Natural killer cell treated with Interleukin-12 subunit alpha and Interleukin-12 subunit beta and Interleukin-15 and Interleukin-18, amount 100 ng/mL, for 72 hours (primary cell): ENCODE measurements at places on chromosomes 3 and 15. TPM values are rescaled to one million over a fixed set of nuclear protein-coding genes. Genes with fewer than 3 reads are reported as not detected.

- no peak for DNase-seq
Observed at GRCh38 chr3:161548301-161548700, 51.7 kb downstream of the OTOL1 start.

DNA sequence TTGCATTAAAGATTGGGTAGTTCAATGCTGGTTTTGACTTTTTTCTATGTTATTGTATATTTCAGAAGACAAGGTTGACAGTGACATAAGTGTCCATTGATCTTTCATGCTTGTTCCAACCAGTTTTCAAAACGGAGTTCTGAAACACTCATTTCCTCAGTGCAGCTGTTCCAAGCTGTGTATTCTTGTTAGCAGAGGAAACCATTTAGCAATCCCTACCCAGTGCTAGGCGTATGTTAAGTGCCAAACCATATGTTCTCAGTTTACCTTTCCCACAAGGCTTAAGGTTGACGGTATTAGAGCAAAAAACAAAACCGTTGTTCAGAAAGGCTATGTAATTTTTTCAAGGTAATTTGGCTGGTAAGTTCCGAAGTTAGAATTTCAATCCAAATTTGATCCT is 9.1 kb downstream of the ATOSA start:
- DNase-seq, result no peak

GRCh38 chr3:144307951-144308350 is 336.3 kb downstream of the DIPK2A start:
- DNase-seq, result no peak

DNA sequence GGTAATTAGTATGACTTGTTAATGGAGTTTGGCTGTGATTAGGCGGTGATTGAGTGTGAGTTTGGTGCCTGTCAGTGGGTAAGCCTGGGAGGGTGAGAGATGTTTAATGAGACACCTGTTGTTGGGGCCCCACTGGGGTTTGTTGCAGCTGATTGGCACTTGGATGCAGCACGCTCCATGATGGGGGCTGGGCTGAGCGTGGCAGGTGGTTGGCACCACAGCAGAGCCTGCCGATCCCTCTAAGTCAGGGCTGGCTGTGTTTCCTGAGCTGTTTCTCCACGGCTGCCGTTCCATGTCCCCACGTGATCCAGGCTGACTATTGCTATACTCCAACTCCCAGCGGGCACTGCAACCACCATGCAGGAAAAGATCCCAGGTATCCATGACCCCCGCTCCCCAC is 93.5 kb upstream of the ARRDC4 start:
- DNase-seq, result no peak

DNA sequence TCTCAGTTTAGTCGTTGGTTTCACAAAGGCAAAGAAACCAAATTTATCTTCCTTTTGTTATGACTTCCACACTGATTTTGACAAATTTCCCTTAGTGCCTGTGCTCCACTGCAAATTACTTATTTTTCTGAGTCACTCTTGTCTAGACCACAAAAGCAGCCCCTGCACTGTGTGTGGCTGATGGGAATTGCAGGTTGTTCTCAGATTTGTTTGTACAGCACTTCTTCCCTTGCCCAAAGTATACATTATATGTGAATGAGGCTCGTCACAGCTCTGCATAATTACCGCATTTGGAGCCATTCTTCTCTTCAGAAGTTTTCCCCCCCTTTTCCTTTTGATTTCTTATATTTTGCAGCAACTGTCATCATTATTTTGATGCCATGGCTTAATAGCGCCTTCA is 354.2 kb upstream of the IL12A start:
- DNase-seq, result no peak

DNA sequence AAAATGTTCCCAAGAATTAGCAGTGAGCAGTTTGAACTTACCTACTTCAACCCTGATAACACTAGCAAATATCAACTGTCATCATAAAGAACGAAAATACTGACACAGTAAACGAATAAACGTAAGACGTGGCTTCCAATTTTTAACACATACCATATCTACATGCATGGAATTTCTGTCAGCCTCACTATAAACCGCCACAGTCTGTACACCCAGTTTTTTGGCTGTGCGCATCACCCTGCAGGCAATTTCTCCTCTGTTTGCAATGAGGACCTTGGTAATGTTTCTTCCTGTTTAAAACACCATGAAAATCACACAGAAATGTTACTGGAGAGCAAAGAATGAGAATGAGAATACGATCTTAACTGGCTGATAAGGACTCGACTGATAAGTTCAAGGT is 7.0 kb downstream of the MCCC1 start:
- DNase-seq, result no peak

- no peak for DNase-seq
Observed at GRCh38 chr3:59771768-59772181, 722.0 kb upstream of the CFAP20DC start.

DNA sequence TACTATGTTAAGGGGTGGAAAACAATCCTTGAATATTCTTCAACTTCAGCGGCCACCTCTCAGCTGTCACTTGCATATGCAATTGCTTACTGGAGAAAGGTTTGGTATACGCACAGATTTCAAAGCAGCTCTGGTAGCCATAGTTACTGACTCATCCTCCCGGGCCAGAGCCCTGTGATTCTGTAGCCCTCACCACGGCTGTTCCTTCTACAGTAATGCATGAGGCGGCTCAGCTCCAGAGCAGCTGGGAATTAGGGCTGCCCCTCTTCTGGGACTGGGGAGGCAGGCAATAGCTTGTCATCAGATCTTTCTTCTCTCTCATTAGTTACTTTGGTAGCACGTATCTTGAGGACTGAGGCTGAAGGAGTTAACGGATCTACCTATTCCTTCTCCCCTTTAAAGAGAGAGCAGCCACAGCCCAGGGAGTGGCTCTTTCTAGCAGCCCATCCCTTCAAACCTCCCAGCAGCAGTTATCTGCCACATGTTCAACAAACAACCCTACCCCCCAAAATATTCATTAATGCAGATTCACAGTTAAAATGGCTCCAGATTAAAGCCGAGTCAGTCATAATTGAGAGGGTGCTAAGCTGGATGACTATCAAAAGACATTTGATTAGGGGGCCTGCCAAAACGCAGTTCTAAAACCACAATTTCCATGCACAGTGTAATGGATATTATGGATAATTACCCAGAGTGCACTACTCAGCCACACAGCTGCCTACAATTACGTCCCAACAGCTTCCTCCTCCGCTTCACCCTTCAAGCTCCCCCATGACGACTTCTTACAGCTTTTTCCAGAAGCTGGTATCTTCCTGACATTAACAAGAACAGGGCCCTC is 54.7 kb downstream of the ETV5 start:
- DNase-seq, result no peak

DNA sequence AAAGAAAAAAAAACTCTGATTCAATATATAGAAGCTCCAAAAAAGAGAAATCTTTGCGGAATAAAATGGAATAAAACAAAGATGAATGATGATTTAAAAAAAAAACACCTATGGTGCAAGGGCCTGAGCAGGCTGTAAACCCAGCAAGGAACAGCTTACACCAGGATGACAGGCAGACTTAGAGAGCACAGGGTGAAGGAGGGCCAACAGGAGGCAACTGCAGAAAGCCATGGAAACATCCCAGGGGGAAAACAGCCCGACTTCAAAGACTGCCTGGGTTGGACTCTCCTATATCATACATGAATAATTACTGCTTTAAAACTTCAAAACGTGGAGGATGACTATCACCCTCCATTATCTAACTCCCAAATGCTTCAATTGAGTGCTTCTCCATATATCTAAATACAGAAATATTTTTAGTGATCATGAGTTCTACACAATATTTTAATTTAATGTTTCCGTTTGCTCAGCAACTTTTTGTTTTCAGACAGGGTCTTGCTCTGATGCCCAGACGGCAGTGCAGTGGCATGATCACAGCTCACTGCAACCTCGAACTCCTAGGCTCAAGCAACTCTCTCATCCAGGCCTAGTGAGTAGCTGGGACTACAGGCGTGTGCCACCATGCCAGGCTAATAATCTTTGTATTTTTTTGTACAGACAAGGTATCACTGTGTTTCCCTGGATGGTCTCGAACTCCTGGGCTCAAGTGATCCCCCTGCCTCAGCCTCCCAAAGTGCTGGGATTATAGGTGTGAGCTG is 456.2 kb downstream of the TBL1XR1 start:
- DNase-seq, result no peak

- DNase-seq, result no peak
Observed at GRCh38 chr15:77991029-77991406, 86.5 kb downstream of the TBC1D2B start.

GRCh38 chr15:80706161-80706560 is 11.1 kb downstream of the ABHD17C start:
- no peak for DNase-seq

DNA sequence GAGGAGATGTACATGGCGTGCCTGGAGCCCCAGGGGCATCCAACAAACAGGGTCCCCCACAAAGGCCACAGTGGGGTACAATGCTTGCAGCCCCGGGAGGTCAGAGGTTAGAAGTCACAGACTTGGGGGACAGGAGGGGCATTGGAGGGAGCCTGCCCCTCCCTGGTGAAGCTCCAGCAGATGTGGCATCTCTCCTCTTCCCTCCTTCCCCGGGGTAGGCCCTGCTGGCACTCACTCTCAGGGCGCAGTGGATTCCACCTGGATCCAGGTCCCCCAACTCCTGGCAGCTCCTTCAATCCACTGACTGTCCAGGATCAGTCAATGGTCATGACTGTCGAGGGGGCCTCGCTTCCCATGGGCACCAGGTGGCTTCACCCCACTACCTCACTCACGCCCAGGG is 32.2 kb downstream of the RGMA start:
- DNase-seq, result no peak

DNA sequence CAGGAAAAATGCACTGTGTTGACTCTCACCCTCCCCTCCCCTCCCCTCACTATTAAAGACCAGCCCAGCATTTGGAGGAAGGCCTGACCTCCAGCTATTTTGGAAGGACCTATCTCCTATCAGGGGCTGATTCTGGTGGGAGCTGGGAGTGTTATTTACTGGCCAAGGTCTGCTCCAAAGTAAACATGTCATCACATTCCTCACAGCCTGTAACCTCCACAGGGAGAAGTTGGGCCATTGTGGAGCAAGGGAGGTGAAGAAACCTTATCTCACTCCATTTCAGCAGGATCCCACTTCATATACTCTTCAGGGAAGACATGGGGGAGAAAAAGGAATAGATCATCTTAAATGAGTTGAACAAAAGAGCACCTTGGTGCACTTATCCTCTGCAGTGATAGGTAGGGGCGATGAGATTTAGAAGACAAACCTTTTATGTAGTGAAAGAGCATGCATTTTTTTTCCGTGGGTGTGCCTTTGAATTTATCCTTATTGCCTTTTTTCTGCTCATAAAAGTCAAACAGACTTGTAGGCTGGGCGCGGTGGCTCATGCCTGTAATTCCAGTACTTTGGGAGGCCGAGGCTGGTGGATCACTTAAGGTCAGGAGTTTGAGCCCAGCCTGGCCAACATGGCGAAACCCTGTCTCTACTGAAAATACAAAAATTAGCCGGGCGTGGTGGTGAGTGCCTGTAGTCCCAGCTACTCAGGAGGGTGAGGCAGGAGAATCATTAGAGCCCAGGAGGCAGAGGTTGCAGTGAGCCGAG is 15.6 kb upstream of the FLNB start:
- no peak for DNase-seq

DNA sequence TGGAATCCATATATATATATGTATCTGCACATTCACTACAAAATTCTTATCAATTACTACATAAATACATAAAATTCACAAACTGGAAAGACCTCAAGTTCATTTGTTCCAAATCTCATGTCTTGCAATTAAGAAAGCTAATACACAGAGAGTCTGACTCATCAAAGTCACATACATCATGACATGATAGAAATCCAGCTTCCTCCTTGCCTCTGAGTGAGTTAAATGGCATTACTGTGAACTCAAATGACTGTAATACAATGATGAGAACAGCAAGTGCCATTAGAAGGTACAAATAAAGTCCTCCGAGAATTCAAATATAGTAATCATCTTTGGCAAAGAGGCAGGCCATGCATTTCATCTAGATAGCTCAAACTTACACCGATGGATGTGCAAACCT is 55.1 kb upstream of the AGTR1 start:
- DNase-seq, result no peak

- no peak for DNase-seq
Observed at GRCh38 chr3:12451481-12451880, 32.8 kb upstream of the TSEN2 start.

DNA sequence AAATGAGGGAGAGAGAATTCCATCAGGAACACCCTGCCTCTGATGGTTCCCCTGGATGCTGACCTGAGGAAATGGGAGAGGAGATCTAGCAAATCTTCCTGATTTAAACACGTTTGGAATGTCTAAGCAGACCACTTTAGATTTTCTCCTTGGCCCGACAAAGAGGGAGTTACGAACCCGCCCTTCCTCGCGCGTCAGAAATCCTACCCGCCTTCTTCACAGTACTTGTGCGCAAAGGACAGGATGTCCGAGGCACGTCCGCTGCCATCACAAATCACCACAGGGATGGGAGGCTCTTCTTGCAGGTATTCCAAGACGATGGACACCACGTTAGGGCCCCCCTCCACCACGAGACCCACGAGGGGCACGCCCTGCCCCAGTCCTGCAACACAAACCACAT is 38.6 kb downstream of the TRPM1 start:
- no peak for DNase-seq

- DNase-seq, result no peak
Observed at GRCh38 chr3:74390121-74390877, 224.2 kb downstream of the CNTN3 start.

DNA sequence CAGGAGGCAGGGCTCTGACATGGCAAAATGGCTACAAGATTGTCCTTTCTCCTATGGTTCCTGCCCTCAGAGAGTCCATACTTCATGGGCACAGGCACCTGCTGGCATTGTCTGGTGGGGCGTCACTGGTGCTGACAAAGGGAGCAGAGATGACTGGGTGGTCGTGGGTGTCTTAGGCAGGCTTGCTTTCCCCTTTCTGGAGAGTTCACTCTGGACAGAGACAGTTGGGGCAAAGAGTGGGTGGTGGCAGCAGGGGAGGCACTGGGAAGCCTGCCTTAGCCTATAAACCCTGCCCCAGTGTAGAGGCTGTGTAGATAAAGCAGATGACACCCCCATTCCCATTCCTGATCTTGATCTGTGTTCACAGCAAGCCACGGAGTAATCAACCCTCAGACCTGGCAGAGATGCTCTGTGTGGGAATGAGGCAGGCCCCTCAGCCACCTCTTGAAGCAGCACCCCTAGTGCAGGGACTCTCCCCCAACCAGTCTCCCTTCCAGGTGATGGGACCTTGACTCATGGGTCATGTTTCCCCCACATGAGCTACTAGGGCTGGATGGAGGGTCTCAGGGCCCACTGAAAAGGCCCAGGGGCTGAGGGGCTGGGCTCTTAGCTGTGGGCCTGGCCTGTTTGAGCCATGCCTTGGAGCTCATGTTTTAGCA is 20.7 kb upstream of the DOCK3 start:
- DNase-seq, result no peak

Gene STAC
- not detected for total RNA-seq

Gene SPINT1
- 1.5 TPM for total RNA-seq

Gene MKRN3
- 1.3 TPM for total RNA-seq

Gene MKRN2OS
- total RNA-seq, result not detected

Gene DNAJC13
- 36.0 TPM for total RNA-seq

Gene FAM107A
- total RNA-seq, result not detected

Gene ACSBG1
- total RNA-seq, result not detected

Gene MYRIP
- not detected for total RNA-seq
